ENCODE measurements at places on chromosomes 11 and 22. TPM values are rescaled to one million over a fixed set of nuclear protein-coding genes. Genes with fewer than 3 reads are reported as not detected.

GRCh38 chr11:134079317-134079716, 10.4 kb downstream of the JAM3 start:
- no peaks in the 10 kb centered on the region for H3K27me3 ChIP-seq
- no peak overlapping the region for H3K27ac ChIP-seq
- H3K4me1 ChIP-seq, result no peaks in the 10 kb centered on the region
- H3K36me3 ChIP-seq, result no peaks in the 10 kb centered on the region

- H3K27me3 ChIP-seq, result no peaks in the 10 kb centered on the region
- H3K4me1 ChIP-seq, result no peaks in the 10 kb centered on the region
- no peak overlapping the region for H3K4me3 ChIP-seq
- H3K27ac ChIP-seq, result no peak overlapping the region
Measured at GRCh38 chr22:47095395-47096122, 333.1 kb downstream of the TBC1D22A start.

- no peak for DNase-seq
- no peaks in the 10 kb centered on the region for H3K36me3 ChIP-seq
- H3K27ac ChIP-seq, result no peak overlapping the region
- no peaks in the 10 kb centered on the region for H3K4me1 ChIP-seq
- H3K4me3 ChIP-seq, result no peak overlapping the region
- no peaks in the 10 kb centered on the region for H3K27me3 ChIP-seq
Measured at GRCh38 chr11:69065147-69065710, 16.5 kb downstream of the TPCN2 start.

- no peaks in the 10 kb centered on the region for H3K36me3 ChIP-seq
- H3K27ac ChIP-seq, result no peak overlapping the region
- no peak overlapping the region for H3K4me3 ChIP-seq
- H3K27me3 ChIP-seq, result no peaks in the 10 kb centered on the region
- no peak for DNase-seq
Measured at GRCh38 chr11:14018441-14018840, 55.9 kb downstream of the SPON1 start.

- H3K36me3 ChIP-seq, result no peaks in the 10 kb centered on the region
- H3K27me3 ChIP-seq, result peaks cover 2% of the 10 kb centered on the region
- H3K4me1 ChIP-seq, result no peaks in the 10 kb centered on the region
- no peak for DNase-seq
- no peak overlapping the region for H3K27ac ChIP-seq
Measured at GRCh38 chr11:119772641-119773415, 43.8 kb upstream of the NECTIN1 start.

GRCh38 chr11:11422411-11423128, 69.5 kb upstream of the CSNK2A3 start:
- H3K36me3 ChIP-seq, result no peaks in the 10 kb centered on the region
- H3K27ac ChIP-seq, result no peak overlapping the region
- H3K4me3 ChIP-seq, result no peak overlapping the region
- no peaks in the 10 kb centered on the region for H3K27me3 ChIP-seq
- no peak for DNase-seq

GRCh38 chr11:71070490-71071453, 181.6 kb downstream of the SHANK2 start:
- no peak for DNase-seq
- no peak overlapping the region for H3K4me3 ChIP-seq
- H3K27ac ChIP-seq, result no peak overlapping the region
- H3K4me1 ChIP-seq, result no peaks in the 10 kb centered on the region

- no peaks in the 10 kb centered on the region for H3K27me3 ChIP-seq
- no peaks in the 10 kb centered on the region for H3K4me1 ChIP-seq
- DNase-seq, result no peak
- H3K36me3 ChIP-seq, result peaks cover 33% of the 10 kb centered on the region
Measured at GRCh38 chr11:68049509-68050370, 10.9 kb downstream of the TCIRG1 start.

- no peak overlapping the region for H3K4me3 ChIP-seq
- peaks cover 21% of the 10 kb centered on the region for H3K4me1 ChIP-seq
- H3K36me3 ChIP-seq, result no peaks in the 10 kb centered on the region
- no peaks in the 10 kb centered on the region for H3K27me3 ChIP-seq
Measured at GRCh38 chr22:46829117-46829891, 66.9 kb downstream of the TBC1D22A start.

DNA sequence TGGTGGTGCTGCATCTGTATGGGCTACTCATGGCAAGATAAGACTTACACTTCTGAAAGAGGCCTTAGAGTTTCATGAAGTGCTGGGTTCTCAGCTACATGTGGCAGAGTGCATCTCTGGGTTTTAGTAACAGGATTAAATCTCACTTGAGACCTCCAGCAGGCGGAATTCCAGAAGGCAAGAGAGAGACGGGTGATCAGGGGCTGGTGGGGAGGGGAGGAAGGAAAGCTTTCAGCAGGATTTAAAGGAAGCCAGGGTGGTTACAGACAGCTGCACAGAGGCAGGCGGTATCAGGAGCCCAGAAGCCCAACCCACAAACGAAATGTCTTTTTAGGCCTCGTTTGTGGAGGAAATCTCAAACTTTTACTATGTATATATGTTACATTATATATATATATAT, 56.2 kb upstream of the CD82 start:
- H3K36me3 ChIP-seq, result no peaks in the 10 kb centered on the region
- no peak overlapping the region for H3K4me3 ChIP-seq

DNA sequence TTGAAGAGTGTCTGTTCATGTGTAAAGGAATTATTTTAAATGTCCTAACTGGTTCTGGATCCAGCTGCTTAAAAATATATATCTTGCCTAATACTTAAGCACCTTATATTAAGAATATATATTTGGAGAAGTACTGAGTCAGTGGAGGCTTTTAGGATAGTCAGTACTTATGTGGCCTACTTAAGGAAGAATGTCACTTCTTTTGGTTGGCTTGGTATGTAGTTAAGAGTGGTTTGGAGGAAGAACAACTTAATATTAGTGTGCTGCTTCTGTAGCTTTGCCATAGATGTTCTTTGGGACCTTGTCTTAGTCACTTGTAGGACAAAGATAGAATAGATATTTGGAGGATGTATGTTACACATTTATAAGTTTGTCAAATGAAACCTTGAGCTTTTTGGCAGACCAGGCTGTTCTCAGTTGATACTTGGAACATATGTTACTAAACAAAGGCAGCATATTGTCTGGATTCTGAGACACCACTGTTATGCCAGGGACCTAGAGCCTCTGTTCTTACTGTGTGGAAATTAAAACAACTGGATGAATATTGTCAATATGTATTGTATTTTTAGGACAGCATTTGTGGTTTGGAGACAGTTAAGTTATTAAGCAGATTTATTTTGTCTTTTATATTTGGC, 4.9 kb downstream of the HIPK3 start:
- peaks cover 69% of the 10 kb centered on the region for H3K4me1 ChIP-seq
- H3K36me3 ChIP-seq, result no peaks in the 10 kb centered on the region
- no peak for DNase-seq
- H3K27me3 ChIP-seq, result no peaks in the 10 kb centered on the region
- H3K4me3 ChIP-seq, result peak overlapping the region; percentile 17

DNA sequence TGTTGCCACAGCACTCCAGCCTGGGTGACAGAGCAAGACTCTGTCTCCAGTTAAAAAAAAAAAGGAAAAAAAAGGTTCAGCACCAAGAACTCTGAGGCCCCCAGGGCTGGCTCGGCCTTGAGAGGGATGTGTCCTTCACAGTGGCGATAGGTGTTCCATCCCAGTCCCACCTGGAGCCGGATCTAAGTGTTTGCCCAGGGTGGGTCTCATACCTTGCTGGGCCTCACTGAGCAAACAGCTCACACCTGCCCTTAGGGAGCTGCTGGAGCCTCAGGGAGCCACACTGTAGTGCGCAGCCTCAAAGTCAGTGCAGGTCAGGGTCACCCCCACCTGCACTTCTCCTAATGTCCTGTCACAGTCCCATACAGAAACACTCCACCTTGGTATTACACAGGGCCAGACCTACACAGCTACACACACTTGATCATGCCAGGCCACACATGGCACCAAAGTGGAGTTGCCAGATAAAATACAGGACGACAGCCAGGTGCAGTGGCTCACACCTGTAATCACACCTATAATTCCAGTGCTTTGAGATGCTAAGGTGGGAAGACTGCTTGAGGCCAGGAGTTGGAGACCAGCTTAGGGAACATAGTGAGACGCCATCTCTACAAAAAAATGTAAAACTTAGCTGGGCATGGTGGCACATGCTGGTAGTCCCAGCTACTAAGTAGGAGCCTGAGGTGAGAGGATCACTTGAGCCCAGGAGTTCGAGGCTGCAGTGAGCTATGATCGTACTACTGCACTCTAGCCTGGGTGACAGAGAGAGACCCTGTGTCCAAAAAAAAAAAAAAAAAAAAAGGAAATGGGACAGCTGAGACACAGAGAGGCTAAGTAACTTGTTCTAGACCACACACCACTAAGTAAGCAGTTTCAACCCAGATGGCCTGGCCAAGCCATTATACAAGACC, 7.3 kb downstream of the STARD10 start:
- no peaks in the 10 kb centered on the region for H3K36me3 ChIP-seq
- no peaks in the 10 kb centered on the region for H3K27me3 ChIP-seq
- no peak for DNase-seq
- H3K27ac ChIP-seq, result no peak overlapping the region
- H3K4me3 ChIP-seq, result no peak overlapping the region

GRCh38 chr11:14070896-14071295, 108.4 kb downstream of the SPON1 start:
- no peaks in the 10 kb centered on the region for H3K36me3 ChIP-seq
- H3K27me3 ChIP-seq, result no peaks in the 10 kb centered on the region
- H3K4me3 ChIP-seq, result no peak overlapping the region
- H3K4me1 ChIP-seq, result no peaks in the 10 kb centered on the region
- no peak overlapping the region for H3K27ac ChIP-seq

- DNase-seq, result no peak
- H3K4me1 ChIP-seq, result peaks cover 29% of the 10 kb centered on the region
- H3K36me3 ChIP-seq, result peaks cover 5% of the 10 kb centered on the region
- peak overlapping the region; percentile 84 for H3K4me3 ChIP-seq
Measured at GRCh38 chr11:62601122-62601371, 618 bp downstream of the MTA2 start.

The OR1S2 gene
- total RNA-seq, result not detected

The ABCC8 gene
- total RNA-seq, result 3.5 TPM

The CCDC81 gene
- total RNA-seq, result not detected

The MUC2 gene
- 0.44 TPM for total RNA-seq

The C22orf31 gene
- total RNA-seq, result not detected

The POU2AF3 gene
- 0.22 TPM for total RNA-seq

The C11orf86 gene
- not detected for total RNA-seq

Measured in psoas muscle (tissue), 8 donors.